Breast epithelium (tissue), 4 donors: ENCODE measurements at places on chromosomes 4 and X. TPM values are rescaled to one million over a fixed set of nuclear protein-coding genes. Genes with fewer than 3 reads are reported as not detected.

DNA sequence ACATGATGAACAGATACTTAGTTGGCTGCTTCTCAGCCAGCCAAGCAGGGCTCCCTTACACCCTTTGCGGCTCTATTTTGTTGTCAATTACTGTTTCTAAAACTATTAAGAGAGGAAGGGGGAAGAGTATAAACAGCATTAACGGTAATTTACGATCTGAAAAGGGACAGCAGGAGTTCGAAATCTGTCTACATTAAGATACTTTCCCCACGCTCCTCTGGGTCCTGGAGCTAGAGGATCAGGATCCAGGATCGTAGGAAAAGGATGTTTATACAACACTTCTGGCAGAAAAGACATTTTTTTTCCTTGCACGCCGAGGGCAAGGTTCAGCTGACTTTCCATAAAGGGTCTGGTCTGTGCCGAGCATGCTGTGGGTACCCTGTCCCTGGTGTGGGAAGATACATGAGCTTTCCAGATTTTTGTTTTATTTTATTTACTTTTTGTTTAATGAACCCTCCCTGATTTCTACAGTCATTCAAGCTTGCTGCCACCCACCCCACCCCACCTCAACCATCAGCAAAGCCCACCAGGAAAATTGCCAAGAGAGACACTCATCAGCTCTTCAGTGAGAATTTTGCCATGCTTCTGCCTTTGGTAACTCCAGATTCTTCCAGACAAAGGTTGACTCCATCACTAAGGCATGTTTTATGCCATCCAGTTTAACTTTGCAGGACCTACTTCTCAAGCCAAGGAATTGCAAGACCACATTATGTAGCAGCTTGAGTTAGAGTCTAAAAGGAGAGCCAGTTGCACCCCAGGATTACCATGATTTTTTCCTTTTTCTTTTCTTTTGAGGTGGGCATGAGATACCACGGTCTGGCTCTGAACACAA is 188.1 kb downstream of the QDPR start:
- H3K4me3 ChIP-seq, result peak overlapping the region; percentile 5
- H3K36me3 ChIP-seq, result no peaks in the 10 kb centered on the region

DNA sequence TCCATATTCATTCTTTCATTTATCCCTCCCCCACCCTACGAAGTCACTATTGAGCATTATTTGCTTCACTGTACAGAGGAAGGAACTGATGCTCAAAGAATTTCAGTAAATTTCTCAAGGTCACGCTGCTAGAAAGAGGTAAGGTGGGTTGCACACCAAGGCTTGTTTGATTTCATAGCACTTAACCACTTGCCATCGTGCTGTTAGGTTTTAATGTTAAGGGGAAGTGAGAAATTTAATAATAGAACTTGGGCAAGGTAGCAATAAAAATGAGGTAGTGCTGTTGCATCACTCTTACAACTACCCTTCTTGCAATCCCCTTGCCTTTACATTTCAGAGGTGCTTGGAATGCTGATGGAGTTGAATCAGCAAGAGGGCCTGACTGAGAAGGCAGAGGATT is 343.1 kb downstream of the MID1IP1 start:
- no peak overlapping the region for H3K4me3 ChIP-seq
- DNase-seq, result no peak
- H3K4me1 ChIP-seq, result no peaks in the 10 kb centered on the region
- H3K36me3 ChIP-seq, result no peaks in the 10 kb centered on the region
- no peak overlapping the region for H3K27ac ChIP-seq

GRCh38 chr4:186939766-186940165 is 216.1 kb upstream of the FAT1 start:
- no peaks in the 10 kb centered on the region for H3K4me1 ChIP-seq
- H3K36me3 ChIP-seq, result no peaks in the 10 kb centered on the region
- no peak overlapping the region for H3K27ac ChIP-seq
- no peaks in the 10 kb centered on the region for H3K27me3 ChIP-seq

DNA sequence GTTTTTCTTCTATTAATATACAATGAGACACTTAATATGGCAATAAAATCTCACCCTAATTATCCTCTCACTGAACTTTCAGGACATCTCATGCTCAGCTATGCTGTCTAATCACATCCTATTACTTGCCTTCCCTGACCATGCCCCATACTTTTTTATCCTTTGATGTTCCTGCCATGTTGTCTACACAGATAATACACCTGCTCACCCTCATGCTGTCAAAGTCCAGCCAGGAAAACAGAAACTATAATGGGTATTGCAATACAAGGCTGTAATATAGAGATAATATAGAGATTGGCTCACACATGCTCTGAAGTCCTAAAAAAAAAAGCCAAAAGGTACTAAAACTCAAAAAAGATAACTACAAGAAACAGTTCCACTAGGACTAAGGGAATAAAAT is 305.4 kb downstream of the PRDM5 start:
- no peak for DNase-seq
- H3K27me3 ChIP-seq, result no peaks in the 10 kb centered on the region
- no peak overlapping the region for H3K27ac ChIP-seq
- H3K4me1 ChIP-seq, result no peaks in the 10 kb centered on the region

- no peak overlapping the region for H3K27ac ChIP-seq
- no peak for DNase-seq
- H3K4me1 ChIP-seq, result no peaks in the 10 kb centered on the region
- no peak overlapping the region for H3K4me3 ChIP-seq
- no peaks in the 10 kb centered on the region for H3K27me3 ChIP-seq
- H3K36me3 ChIP-seq, result no peaks in the 10 kb centered on the region
These were observed 25.1 kb upstream of the CLDN34 start for GRCh38 chrX:9942086-9942485.

Gene GPR173
- total RNA-seq, result 0.96 TPM

Gene ZNF827
- 18.6 TPM for total RNA-seq

Gene GABRB1
- not detected for total RNA-seq

Gene MAPK10
- total RNA-seq, result 18.4 TPM

Gene CSAG2
- not detected for total RNA-seq

Gene PCDH18
- 67.2 TPM for total RNA-seq
